G401 (cell line): ENCODE measurements at places on chromosomes 4 and X.
A peak's percentile ranks its signal among the peaks of the same experiment; 100 is the strongest.

DNA sequence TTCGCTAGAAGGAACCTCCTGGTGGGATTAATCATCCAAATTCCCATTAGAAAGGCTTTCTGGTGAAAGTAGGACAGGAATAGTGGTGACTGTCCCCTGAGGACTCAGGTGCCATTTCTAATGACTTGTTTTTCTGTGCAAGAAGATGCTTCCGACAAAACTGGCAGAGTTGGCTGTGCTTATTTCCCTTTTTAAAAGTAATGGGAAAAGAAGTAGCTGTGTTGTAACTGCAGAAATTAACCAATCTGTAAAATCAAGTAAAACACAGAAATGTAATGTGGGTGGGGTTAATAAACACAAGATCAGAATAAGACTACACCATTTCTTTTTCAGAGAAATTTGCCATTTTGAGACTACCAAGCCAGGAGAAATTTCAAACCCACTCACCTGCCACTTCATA lies 55.0 kb upstream of the FAM9B start:
- DNase-seq, result peak; percentile 17

- no peak for DNase-seq
Measured at GRCh38 chrX:87873347-87873941, 355.8 kb downstream of the KLHL4 start.

GRCh38 chr4:9771034-9771433 lies 10.4 kb upstream of the DRD5 start:
- DNase-seq, result no peak

DNA sequence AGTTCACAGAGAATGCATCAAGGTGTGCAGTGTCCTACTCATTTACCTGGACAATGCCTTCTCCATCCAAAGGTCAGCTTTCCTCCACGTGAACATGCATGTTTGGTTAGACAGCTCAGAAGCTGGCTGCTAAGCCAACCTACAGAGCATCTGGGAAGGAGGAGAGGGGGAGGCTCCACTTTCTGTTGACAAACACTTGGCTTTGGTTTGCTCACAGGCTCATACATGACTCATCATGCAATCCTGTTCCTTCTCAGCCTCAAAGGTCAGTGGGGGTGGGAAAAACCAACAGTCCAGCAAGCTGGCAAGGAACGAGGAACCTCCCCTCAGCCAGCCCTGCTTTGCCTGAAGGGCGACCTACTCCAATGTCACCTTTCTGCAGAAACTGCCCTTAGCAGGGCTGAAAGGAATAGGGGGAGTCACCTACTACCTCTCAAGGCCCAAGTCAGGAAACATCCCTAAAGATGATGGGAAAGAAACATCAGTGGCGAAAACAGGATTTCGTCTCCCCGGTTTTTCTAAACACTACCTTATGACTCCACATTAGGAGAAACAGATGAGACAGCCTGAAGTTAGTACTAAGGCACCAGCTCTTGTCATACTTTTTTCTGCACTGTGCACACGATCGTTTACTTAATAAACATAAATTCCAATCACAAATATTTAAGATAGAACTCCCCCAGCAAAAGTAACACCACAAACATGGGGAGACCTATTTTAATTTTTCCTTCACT lies 37.9 kb downstream of the RELL1 start:
- DNase-seq, result peak; percentile 28
